HCT116 (cell line): ENCODE measurements at places on chromosomes 6 and 20. TPM values are rescaled to one million over a fixed set of nuclear protein-coding genes. Genes with fewer than 3 reads are reported as not detected.

The GCNT2 gene
- total RNA-seq, result 0.74 TPM

The SNX9 gene
- total RNA-seq, result 42.5 TPM

The SLC22A16 gene
- not detected for total RNA-seq

The SLC22A3 gene
- 0.07 TPM for total RNA-seq

GRCh38 chr20:906001-906520, 10.1 kb downstream of the ANGPT4 start:
- H3K36me3 ChIP-seq, result no peaks in the 10 kb centered on the region
- H3K27me3 ChIP-seq, result no peaks in the 10 kb centered on the region
- H3K4me3 ChIP-seq, result no peak overlapping the region

GRCh38 chr6:136108361-136108945, 141.7 kb downstream of the MTFR2 start:
- no peaks in the 10 kb centered on the region for H3K4me1 ChIP-seq
- no peak overlapping the region for H3K4me3 ChIP-seq

GRCh38 chr6:38271081-38271480, 368.6 kb downstream of the BTBD9 start:
- no peaks in the 10 kb centered on the region for H3K27me3 ChIP-seq
- no peaks in the 10 kb centered on the region for H3K4me1 ChIP-seq
- H3K36me3 ChIP-seq, result no peaks in the 10 kb centered on the region
- no peak overlapping the region for H3K27ac ChIP-seq
- no peak overlapping the region for H3K4me3 ChIP-seq

GRCh38 chr20:14984768-14985622, 647.6 kb upstream of the FLRT3 start:
- no peaks in the 10 kb centered on the region for H3K36me3 ChIP-seq
- no peak overlapping the region for H3K4me3 ChIP-seq
- peak overlapping the region; percentile 30; the same call in 1 of the 2 replicates for H3K27ac ChIP-seq
- no peaks in the 10 kb centered on the region for H3K27me3 ChIP-seq
- DNase-seq, result no peak
- peaks cover 13% of the 10 kb centered on the region for H3K4me1 ChIP-seq

DNA sequence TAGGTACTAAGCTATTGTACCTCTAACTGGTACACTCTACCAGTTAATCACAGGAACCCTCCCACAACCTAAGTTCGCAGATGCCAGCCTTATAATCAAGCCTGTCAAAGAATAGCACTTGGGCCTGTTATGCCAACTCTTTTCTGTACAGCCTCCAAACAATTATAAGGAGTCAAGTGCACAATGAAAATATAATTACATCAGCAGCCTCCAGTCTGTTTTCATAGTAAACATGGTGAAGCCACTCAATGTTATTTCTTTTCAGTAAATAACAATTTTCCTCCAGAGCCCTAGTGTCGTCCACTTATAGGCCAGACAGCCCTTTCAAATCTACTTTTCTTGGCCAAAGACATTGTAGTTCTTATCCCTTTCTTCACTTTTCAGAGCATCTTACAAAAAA, 82.7 kb upstream of the CARMIL1 start:
- DNase-seq, result no peak
- H3K27me3 ChIP-seq, result no peaks in the 10 kb centered on the region
- peaks cover 22% of the 10 kb centered on the region for H3K4me1 ChIP-seq
- no peaks in the 10 kb centered on the region for H3K36me3 ChIP-seq
- no peak overlapping the region for H3K4me3 ChIP-seq

GRCh38 chr6:90253631-90254030, 43.0 kb downstream of the BACH2 start:
- no peak overlapping the region for H3K27ac ChIP-seq
- H3K27me3 ChIP-seq, result no peaks in the 10 kb centered on the region
- DNase-seq, result no peak
- H3K4me3 ChIP-seq, result no peak overlapping the region
- no peaks in the 10 kb centered on the region for H3K36me3 ChIP-seq

- H3K27ac ChIP-seq, result no peak overlapping the region
- no peaks in the 10 kb centered on the region for H3K36me3 ChIP-seq
- H3K27me3 ChIP-seq, result no peaks in the 10 kb centered on the region
- peaks cover 8% of the 10 kb centered on the region; the same call in 1 of the 2 replicates for H3K4me1 ChIP-seq
- no peak overlapping the region for H3K4me3 ChIP-seq
These were observed 117.2 kb upstream of the BACH2 start for GRCh38 chr6:90413867-90414266.
